NCI-H526 treated with DMSO at 0.1 percent for 48 hours (cell line): ENCODE measurements at places on chromosomes 4 and X.

DNA sequence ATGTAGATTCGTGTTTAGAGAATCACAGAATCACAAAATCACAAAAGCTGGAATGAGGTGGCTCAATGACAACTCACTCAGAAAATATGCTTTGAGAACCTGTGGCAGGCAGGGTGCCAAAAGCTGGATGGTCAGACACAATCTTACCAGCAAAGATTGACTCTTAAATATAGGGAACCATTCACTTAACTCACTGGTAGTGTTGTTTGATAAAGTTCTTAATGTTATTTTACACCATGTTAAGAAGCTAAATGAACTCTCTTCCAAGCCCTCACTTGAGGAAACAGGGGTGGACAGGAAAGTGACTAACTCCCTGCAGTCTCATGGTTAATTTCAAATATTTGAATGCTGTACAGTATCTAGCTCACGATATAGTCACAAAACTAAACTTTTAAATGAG lies 5.7 kb upstream of the SCOC start:
- DNase-seq = no peak

- DNase-seq = no peak
Measured at GRCh38 chr4:184275766-184276165, 58.1 kb upstream of the ENPP6 start.

DNA sequence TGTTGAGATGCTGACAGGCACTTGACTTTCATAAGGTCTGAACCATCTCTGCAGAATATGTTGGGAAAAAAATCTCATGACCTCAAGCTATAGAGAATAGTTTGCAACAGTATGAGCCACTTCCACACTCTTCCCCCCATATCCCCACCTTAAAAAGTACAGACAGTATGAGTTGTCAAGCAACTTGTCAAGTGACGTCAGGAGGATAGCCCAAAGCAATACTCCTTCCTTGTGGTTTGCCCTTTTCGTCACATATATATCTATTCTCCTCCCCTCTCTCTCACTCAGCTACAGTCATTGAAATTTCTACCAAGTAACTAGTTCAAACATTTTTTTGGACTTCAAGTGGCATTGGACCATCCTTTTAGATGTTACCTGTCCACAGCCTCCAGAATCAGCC lies 67.7 kb downstream of the MCF2 start:
- no peak for DNase-seq

- no peak for DNase-seq
Measured at GRCh38 chr4:384311-385010, 46.8 kb downstream of the ZNF141 start.

DNA sequence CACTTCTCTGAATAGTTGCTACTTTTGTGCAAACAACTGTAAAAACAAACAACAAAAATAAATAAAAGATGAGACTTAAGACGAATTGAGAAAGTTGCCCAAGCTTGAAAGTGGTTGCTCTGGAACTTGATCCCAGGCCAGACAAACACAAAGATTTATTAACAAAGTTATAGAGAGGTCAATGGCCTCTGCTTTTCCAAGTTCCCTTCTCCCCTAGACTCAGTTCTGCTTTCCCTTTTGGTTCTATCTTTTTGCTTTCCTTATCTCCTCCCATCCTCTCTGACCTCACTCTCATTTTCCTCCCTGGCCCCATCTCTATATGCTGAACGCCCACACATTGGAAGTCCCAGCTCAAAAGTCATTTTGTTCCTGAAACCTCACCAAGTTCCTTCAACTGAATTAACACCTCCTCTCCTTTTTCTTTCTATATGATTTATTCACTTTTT lies 82.7 kb downstream of the MXRA5 start:
- DNase-seq = no peak

GRCh38 chr4:56348576-56348975 lies 38.7 kb downstream of the AASDH start:
- DNase-seq = no peak

DNA sequence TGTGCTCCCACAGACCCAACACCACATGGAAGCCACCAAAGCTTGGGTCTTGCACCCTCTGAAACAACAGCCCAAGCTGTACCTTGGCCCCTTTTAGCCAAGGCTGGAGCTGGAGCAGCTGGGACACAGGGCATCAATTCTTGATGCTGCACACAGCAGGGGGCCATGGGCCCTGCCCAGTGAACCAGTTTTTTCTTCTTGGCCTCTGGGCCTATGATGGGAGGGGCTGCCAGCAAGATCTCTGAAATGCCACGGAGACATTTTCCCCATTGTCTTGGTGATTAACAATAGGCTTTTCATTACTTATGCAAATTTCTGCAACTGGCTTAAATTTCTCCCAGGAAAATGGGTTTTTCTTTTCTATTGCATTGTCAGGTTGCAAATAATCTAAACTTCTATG lies 49.0 kb downstream of the SPANXA2 start:
- no peak for DNase-seq

GRCh38 chrX:117376460-117376859 lies 740.1 kb downstream of the KLHL13 start:
- DNase-seq = no peak

DNA sequence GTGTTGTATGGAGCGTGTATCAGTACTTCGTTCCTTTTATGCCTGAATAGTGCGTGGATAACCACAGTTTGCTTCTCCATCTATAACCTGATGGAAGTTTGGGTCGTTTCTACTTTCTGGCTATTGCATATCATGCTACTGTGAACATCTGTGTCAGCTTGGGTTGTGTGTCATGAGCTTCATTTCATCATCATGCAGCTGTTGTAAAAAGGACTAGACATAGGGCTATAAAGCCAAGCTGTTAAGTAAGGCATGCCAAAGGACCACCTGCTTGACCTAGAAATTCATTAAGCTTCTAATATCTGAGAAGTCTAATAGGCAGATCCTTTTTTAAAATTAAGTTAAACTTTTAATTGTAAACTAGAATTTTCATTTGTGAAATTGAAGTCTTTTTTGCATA lies 18.4 kb downstream of the SMS start:
- DNase-seq = no peak

DNA sequence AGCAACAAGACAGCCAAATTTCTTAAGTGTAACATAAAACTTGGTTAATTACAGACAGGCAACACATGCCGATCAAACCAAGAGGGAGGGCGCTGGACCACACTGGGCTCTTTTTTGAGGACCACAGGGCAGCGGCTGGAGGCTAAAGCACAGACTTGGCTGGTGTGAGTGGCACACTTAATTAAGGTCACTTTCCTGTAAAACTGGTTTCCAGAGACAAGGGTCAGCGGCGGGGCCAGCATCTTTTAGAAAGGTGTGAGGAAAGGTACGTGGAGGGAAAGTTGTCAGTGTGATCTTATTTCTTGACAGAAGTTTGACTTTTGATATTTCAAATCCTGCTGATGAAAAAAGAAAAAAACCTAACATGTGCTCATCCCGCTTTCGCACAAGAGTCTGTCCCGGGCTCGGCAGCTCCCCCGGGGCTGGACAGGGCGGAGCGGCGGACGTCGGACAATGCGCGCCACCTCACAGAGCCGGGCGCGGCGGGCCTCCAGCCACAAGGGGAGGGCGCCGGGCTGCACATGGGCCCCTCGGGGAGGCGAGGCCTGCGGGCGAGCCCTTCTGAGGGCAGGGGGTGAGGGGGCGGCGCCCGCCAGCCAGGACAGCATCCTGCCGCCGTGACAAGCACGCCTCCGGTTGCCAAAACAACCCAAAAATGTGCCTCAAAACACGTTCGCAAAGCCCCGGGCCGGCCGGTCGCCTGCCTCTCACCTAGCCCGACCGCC lies 660 bp upstream of the HSPA4L start:
- no peak for DNase-seq

DNA sequence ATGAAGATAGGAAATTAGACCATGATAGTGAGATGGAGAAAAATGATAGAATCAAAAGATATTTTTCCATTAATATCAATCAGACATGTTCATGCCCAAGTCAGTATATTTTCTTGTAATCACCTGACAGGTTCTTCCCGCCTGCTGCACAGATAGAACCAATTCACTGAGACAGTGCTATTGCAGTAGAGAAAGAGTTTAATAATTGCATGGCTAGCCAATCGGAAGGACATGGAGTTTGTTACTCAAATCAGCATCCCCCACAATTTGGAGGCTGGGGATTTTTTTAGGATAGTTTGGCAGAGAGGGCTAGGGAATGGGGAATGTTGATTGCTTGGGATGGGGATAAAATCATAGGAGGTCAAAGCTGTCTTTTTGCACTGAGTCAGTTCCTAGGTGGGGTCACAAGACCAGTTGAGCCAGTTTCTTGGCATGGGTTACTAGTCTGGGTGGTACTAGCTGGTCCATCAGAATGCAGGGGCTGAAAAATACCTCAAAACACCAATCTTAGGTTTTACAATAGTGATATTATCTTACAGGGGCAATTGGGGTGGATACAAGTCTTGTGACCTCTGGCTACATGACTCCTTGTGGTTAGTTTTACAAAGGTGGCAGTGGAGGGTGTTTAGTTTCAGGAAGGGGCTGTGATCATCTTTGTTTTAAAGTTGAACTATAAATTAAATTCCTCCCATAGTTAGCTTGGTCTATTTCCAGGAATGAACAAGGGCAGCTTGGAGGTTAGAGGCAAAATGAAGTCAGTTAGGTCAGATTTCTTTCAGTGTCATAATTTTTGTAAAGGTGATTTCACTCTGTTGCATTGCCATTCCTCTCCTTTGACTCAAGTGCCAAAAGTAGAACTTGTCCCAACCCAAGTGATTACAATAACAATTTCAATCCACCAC lies 100.3 kb upstream of the PDE5A start:
- DNase-seq = no peak
